Activated T-helper 1 cell treated with anti-CD3 and anti-CD28 coated beads, Interleukin-2, amount 50 U/mL, for 16 hours (primary cell): ENCODE measurements at places on chromosomes 1 and 21.

GRCh38 chr21:45892916-45893739, 88.4 kb upstream of the COL6A1 start:
- no peak for DNase-seq

DNA sequence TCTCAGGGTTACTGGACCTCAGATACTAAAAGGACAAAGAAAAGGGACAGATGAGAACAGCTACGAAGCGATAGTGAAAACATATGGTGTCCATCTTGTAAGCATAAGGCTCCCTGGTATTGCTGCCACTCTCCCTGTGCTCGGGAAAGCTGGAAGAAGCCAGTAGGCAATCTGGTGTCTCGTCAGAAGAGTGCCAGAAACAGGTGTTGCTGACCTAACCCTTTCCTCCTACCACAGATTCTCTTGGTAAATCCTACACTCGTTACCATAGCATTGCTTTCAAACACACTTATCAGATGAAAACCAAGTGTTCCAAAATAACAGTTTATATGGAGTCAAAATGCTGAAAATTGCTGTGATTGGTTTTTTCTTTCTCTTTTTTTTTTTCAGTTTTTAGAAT, 146.3 kb downstream of the NRIP1 start:
- DNase-seq: no peak

- DNase-seq: no peak
These were observed 41.5 kb downstream of the C4BPA start for GRCh38 chr1:207145401-207146058.

DNA sequence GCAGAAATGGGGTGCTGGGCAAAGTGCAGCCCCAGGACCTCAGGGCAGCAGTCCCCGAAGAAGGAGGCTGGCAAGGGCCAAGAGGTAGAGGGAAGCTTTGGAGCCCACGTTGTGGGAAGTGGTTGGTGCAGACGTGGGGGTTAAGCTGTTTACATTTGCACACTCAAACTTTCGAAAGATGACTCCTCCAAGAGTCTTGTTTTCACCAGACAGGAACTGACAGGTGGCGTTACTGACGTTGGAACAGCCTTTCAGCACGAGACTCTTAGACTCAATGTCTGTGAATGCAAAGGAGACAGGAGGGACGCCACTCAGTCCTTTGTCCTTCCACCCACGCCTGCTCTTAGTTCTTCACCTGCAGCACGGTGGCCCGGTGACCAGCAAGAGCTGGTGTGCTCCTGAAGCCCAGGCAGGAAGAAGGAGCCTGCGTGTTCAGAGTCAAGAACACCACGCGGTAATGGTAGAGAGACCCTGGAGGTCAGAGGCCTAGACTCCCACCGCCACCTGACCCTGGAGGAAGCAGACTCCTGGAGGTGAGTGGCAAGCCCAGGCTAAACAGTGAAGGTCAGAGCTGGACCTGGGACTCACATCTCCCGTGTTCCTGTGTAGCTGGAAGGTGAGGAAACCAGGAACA, 15.9 kb downstream of the LYPD8 start:
- no peak for DNase-seq

DNA sequence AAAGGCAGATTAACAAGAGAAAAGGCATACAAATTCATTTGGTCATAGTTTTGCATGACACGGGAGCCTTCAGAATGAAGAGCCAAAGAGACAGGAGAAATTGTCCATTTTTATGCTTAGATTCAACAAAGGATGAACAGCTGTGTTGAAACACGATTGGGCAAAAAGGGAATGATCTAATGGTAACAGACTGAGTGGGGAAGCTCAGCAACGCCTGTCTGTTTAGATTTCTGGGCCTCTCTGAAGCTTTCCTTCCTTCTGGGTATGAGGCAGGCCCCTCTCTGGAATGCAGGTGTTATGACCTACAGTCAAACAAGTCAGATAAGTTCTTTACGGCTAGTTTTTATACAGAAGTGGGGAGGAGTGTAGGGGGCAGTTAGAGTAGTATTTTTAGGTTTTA, 154.6 kb downstream of the RGS7 start:
- no peak for DNase-seq

DNA sequence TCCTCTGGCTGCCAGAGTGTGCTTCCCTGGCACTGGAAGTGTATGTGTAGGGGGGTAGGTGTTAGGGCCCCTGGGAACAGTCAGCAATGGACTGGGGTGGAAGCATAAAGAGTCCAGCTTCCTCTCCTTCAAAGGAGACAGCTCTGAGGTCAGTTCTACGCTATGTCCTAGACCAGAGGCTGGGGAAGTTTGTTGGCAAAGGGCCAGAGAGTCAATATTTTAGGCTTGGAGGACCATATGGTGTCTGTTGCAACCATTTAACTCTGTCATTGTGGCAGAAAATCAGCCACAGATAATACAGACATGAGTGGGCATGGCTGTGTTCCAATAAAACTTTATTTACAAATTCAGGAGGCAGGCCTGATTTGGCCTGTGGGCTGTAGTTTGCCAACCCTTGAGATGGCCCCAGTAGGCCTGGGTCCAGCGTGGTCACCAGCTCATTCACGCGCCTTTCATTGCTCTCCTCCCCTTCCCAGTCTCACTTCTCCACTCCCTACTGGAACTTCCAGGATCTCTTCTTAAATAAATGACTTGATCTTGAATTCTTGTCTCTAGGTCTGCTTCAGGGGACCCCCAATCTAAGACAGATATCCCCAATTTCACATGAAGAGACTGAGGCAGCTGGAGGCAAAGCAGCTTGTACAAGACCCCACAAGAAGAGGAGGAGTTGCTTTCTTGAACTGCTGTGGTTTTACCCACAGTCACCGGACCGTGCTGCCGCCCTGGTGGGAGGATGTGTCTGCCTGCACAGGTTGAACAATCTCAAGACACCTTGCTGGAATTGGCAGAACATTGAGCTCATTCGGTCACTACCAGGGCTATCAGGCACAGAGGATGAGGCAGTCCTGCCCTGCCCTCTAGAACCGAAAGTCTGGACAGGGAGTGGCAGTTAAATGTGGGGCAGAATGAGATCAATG, 162.4 kb upstream of the POU3F1 start:
- DNase-seq: no peak

DNA sequence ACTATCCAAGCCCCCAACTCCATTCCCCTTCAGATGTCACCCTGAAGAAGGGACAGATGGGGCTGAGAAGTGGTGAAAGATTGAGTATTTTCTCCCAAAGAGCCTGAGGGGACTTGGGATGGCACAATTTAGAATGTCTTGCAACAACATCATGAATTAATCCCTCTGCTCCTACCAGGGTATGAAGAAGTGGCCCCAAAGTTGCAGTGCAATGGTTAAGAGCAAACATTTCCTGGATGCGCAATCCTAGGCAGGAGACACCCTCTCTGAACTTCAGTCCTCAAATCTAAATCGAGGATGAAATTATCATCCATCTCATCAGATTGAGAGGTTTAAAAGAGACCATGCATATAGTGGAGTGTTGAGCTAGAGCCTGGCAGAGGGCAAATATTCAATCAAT, 28.6 kb upstream of the CITED4 start:
- no peak for DNase-seq

- DNase-seq: no peak
These were observed 192.5 kb upstream of the ZRANB2 start for GRCh38 chr1:71273334-71273733.

GRCh38 chr1:113901191-113901590, 3.4 kb downstream of the AP4B1 start:
- no peak for DNase-seq

DNA sequence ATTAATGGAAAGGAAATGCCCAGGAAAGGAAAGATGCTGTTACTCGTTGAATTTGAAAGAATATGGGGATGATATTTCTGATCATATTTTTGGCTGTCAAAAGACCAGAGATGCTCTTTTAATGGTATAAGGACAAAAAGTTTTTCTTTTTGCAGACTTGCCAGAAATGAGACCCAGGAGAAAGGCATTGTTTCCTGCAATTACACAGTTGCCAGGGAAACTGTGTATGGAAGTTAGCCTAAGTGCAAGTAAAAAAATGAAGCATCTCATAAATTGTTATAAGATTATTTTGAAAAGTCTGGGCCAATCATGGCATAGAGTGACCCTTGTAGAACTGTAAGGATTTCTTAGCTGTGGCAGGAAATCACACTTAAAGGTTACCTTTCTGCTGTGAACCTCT, 155.7 kb upstream of the BEND5 start:
- no peak for DNase-seq

DNA sequence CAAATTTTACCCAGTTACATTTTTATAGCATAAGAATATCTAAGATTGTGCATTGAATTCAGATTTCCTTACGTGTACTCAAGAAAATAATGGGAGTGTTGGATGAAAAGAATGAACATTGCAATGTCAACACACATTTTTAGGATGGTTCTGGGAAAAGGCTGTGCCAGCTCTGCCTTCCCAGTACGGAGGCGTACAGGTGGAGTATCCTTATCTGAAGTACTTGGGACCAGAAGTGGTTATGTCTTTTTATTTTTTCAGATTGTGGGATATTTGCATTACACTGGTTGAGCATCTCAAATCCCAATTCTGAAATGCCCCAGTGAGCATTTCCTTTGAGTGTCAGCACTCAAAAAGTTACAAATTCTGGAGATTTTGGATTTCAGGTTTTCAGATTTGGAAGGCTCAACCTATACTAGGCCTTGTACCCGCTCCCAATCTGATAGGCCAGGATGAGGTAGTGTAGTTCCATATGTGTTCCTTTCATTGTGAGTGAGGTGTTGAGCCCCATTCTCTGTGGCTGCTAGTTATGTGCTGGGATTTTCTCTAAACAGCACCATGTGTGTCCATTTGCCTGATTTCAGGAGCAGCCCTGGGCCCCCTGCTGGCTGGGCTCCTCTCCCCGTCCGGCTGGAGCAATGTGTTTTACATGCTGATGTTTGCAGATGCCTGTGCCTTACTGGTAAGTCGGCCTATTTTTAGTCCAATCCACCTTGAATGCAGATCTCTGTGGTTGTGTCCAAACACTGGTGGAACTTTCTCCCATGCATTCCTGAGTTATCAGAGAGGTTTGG, 60.8 kb downstream of the SLC37A1 start:
- no peak for DNase-seq

GRCh38 chr1:197435224-197435623, 167.2 kb downstream of the CRB1 start:
- no peak for DNase-seq

DNA sequence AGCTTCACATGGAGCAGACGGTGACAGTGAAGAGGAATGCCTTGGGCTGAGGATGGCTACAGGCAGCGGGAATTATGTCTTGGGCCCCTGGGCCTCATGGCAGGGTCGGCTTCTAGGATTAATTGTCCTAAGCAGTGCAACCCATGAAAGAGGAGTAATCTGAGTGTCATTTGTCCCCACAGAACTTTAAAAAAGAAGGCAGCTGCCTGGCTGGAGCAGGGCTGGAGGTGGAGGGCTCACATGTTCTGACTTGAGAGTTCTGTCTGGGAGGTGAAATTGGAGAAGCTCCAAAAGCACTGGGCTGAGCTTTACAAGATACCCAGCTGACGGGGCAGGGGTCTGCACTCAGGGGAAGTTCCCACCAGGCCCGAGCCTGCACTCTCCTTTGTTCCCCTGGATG, 22.6 kb downstream of the CACNA1S start:
- no peak for DNase-seq

DNA sequence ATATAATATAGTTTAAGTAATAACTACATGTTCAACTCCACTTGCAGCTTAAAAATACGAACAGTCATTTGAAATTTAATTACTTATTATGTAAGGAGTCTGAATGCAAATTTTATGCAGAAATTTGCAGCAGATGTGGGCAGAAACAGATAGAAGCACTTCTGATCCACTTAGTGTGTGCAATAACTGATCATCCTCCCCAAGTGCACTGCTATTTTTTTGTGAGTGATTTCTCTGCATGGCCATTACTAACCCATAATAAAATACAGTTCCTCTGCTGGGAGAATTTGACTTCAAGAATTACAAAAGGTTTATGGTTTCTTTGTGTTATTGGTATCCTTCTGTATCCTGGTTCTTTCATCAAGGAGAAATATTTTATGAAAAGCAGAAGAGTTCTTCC, 611.5 kb upstream of the RGS18 start:
- DNase-seq: no peak

DNA sequence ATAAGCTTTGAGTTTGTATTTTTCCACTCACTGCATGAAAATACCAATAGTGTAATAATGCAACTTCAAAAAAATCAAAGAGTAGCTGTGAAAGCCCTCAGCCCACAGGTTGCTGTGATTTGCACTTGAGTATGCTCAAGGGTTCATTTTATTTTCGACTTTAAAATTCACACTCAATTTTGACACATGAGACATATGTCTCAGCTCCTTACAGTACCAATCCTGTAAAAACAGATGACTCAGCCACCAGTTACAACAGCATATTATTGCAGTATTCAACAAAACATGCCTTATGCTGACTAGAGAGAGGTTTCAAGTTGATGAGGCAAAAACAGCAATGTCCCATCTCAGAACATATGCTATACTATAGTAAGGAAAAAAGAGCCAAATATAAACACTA, 66.1 kb downstream of the CYYR1 start:
- no peak for DNase-seq

DNA sequence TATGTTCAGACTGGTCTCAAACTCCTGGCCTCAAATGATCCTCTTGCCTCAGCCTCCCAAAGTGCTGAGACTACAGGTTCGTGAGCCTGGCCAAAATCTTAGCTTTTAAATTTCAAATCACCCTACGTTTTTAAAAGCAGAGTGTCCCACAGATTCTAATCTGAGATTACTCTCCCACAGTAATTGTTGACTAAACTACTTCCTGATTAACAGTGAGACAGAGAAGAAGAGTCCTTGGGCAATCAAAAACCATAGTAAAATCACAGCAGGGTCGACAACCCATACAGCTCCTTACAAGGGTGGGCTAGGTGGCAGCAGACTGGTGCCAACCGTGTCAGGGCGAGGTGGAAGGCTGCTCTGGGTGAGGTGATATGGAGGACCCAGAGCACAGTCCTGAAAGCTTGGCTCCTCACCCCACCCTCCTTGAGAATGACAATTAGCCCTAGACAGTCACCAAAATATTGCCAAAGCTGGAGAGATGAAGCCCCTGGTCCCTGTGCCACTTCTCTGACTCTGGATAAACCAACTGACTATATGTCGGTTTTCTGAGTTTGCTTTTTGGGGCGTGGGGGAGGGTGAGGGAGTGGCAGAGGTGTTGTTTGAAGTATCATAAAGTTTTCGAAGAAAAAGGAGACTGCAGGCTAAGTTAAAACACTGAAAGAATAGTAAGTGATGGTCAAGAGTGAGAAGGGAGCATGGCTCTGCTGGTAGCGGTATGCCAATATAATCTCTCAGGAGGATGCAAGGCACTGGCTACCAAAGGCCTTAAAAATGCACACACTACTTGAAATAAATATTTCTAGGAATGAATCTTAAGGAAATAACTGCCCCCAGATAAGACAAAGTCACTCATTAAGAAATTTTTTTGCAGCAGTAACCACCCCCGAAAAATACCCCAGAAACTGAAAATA, 86.8 kb downstream of the SLC45A1 start:
- no peak for DNase-seq
